Psoas muscle (tissue), 8 donors: ENCODE measurements at places on chromosomes 12 and 14. TPM values are rescaled to one million over a fixed set of nuclear protein-coding genes. Genes with fewer than 3 reads are reported as not detected.

GRCh38 chr14:51368721-51369163 is 128.7 kb downstream of the TMX1 start:
- H3K36me3 ChIP-seq, result no peaks in the 10 kb centered on the region
- no peaks in the 10 kb centered on the region for H3K4me1 ChIP-seq
- DNase-seq, result no peak
- H3K27ac ChIP-seq, result no peak overlapping the region

Gene SPIC
- polyA plus RNA-seq, result not detected

DNA sequence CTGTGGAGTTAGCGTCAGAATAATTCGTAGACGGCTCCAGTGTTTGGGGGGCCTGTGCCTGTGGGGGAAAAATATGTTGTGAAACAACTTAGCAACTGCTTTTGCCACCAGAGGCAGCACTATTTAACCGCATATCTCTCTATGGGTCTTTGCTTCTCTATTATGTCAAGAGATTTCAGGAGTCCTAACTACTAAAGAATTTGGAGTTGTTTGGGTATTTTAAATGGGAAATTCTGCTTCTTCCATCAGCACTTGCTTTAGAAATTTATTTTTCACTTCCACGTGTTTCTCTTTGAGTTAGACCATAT is 594 bp upstream of the CLEC14A start:
- no peak for DNase-seq
- no peaks in the 10 kb centered on the region for H3K36me3 ChIP-seq
- peaks cover 9% of the 10 kb centered on the region for H3K27me3 ChIP-seq
- H3K4me1 ChIP-seq, result no peaks in the 10 kb centered on the region

GRCh38 chr14:54929556-54929955 is 26.9 kb upstream of the GCH1 start:
- DNase-seq, result no peak
- no peaks in the 10 kb centered on the region for H3K36me3 ChIP-seq
- no peaks in the 10 kb centered on the region for H3K27me3 ChIP-seq
- H3K4me1 ChIP-seq, result no peaks in the 10 kb centered on the region

- no peak overlapping the region for H3K27ac ChIP-seq
- H3K27me3 ChIP-seq, result no peaks in the 10 kb centered on the region
- peak; percentile 57 for DNase-seq
- no peaks in the 10 kb centered on the region for H3K36me3 ChIP-seq
- H3K4me1 ChIP-seq, result no peaks in the 10 kb centered on the region
- no peak overlapping the region for H3K4me3 ChIP-seq
Measured at GRCh38 chr14:102917469-102918211, 4.8 kb upstream of the AMN start.

DNA sequence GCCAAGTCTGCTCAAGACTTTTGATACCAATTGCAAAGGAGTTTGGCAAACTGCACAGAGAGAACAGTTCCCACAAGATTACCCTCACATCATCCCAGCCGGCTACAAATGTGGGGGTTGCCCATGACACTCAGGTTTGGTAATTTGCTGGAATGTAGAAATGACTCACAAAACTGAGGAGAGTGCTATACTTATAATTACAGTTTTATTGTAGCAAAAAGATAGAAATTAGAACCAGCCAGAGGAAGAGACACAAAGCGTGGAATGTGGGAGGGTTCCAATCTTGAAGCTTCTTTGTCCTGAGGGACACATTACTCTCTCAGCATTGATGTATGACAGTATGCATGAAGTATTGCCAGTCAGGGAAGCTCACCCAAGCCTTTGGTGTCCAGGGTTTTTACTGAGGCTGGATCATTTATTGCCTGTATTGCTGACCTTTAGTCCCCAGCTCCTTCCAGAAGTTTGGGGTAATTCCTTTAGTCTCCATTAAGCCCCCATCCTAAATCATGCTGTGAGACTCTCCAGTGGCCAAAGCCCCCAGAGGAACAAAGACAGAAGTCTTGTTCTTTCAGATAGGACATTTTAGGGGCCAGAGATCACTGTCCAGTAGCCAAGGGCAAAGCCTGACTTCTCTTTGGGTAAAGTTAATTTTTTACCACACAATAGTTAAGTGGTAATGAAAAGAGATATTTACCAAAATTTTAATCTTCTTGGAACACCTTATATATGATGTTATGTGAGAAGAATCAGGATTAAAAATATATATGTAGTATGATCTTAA is 9.9 kb downstream of the TBK1 start:
- DNase-seq, result no peak
- peaks cover 6% of the 10 kb centered on the region for H3K36me3 ChIP-seq
- H3K4me3 ChIP-seq, result no peak overlapping the region
- H3K27me3 ChIP-seq, result no peaks in the 10 kb centered on the region

Gene CCDC196
- polyA plus RNA-seq, result not detected
